ENCODE measurements at places on chromosomes 2 and 18. TPM values are rescaled to one million over a fixed set of nuclear protein-coding genes. Genes with fewer than 3 reads are reported as not detected.

Gene IL37
- 0.99 TPM for total RNA-seq

Gene ERFE
- not detected for total RNA-seq

Gene UGT1A3
- 1.0 TPM for total RNA-seq

Gene SCN2A
- total RNA-seq = not detected

Gene ALLC
- not detected for total RNA-seq

Gene SLC5A7
- 0.42 TPM for total RNA-seq

Gene PRSS56
- total RNA-seq = not detected

Gene PMAIP1
- total RNA-seq = 4.3 TPM
